ENCODE measurements at places on chromosomes 1 and 21.
A peak's percentile ranks its signal among the peaks of the same experiment; 100 is the strongest.

DNA sequence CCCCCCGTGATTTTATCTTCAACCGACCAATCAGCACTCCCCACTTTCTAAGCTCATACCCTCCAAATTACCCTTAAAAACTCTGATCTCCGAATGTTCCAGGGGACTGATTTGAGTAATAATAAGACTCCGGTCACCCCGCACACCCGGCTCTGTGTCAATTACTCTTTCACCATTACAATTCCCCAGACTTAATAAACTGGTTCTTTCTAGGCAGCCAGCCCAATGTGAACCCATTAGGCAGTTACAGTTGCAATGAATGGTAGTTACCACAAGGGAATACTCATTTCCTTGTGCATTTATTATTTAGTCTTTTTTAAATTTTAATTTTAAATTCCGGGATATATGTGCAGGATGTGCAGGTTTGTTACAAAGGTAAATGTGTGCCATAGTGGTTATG, 177.9 kb downstream of the HFM1 start:
- DNase-seq, result no peak

DNA sequence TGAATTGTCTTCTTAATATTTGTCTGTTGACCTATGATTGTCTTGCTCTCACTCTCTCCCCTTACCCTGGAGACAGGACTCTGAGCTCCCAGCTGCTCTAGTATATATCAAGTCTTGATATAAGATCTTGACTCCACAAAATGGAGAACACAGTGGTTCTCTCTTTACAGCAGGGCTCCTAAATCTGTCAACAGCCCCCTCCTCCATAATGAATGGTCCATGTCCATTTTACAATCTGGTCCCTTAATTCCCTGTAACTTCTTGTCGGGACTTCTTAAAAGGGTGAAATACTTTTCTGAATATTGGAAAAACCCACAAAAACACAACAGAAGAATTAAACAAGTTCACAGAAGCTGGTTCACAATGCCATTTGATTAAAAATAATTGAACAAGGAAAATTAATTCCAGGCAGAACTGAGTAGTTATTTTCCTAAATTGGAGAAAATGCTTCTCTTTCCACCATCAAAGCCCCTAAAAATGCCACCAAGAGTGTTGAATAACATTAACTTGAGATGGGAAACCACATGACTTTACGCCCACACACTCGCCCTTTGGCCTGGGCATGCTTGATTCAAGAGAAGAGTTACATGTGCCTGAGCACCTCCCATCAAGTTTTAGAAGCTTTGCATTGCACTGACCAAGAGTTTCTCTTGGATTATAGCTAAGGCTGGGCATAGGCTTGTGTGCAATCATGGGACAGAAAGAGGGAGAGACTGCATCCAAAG, 109.8 kb downstream of the TOMM20 start:
- DNase-seq, result no peak

- DNase-seq, result no peak
Measured at GRCh38 chr1:1206376-1206965, at the start of gene TNFRSF18. TSS of gene TNFRSF18 (minus strand) at chr1:1206592. CDS start at chr1:1206571, 21 bp downstream.

- DNase-seq, result peak; percentile 55
Measured at GRCh38 chr1:56831871-56832693, 12.9 kb upstream of the FYB2 start.

DNA sequence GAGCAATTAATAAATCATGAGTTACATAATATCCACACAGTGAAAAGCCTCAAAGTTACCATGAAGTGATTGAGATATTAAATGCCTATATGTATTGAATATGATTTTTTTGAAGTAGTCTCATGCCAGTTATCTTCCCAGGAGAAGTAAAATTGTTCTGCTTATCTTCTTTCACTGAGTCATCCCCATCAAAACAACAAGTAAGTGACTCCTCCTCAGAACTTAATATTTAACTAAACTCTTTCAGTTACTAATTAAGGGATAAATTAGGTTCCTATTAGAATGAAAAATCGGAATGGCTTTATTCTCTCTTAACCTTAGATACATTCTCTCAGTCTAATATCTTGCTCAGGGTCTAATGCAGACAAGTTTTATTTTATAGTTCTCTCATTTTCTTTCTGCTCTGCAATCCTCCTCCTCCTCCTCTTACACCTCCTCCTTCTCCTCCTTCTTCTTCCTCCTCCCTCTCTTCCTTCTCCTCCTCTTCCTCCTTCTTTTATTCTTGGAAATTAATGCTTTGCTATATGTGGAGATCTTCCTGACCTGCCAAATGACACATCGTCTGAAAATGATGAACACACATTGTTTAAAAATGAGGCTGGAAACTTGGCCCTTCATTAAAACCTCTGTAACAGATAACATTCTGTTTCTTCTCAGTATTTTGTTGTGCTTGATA, 110.9 kb downstream of the RUNX1 start:
- DNase-seq, result no peak

DNA sequence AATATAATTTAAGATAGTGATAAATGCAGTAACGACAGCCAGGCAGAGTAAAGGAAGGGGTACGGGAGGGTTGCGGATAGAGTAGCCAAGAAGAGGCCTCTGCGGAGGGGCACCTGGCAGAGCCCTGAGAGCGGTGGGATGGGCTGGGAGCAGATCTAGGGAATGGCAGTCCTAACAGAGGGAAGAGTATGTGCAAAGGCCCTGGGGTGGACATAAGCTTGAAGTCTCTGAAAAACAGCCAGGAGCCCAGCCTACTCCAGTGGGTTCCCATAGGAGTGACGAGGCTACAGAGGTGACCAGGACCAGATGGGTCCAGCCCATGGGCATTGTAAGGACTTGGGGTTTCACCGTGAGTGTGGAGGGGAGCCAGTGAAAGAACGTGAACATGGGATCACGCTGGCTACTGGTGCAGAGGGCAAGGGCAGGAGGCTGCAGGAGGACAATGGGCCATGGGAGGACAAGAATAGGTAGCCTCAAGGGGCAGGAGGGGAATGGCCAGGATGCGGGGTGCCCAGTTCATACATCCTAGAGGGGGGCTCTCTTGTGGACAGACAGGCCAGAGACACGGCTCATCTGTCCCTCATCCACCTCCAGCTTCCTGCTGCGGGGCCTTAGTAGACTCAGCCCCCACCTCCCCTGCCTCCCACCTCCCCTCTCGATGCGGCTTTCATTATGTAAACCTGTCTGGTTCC, 185.7 kb upstream of the VAMP3 start:
- DNase-seq, result no peak

DNA sequence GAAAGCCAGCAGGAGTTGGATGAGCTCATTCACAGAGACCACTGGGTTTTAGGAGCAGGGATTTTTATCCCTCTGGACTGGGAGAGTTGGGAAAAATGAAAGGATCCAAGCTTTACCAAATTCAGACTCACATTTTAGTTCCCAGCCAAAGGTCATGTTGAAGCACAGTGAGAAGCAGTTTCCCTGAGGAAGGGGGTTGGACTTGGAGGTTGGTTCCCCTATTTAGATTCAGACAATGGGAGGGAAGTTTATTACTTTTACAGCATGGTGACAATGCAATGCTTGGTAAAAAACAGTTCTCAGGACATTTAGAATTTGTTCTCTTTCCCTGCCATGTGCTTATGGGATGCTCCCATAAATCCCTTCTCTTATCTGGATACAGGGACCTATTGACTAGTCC, 57.3 kb upstream of the ZNF648 start:
- DNase-seq, result no peak

GRCh38 chr1:106080608-106081325, 975.7 kb upstream of the PRMT6 start:
- no peak for DNase-seq

GRCh38 chr1:53740621-53741105, 1.7 kb upstream of the GLIS1 start:
- DNase-seq, result no peak

GRCh38 chr1:214314178-214314843, 33.4 kb downstream of the SMYD2 start:
- no peak for DNase-seq

- no peak for DNase-seq
Measured at GRCh38 chr1:30190511-30191153, 532.8 kb downstream of the MATN1 start.

DNA sequence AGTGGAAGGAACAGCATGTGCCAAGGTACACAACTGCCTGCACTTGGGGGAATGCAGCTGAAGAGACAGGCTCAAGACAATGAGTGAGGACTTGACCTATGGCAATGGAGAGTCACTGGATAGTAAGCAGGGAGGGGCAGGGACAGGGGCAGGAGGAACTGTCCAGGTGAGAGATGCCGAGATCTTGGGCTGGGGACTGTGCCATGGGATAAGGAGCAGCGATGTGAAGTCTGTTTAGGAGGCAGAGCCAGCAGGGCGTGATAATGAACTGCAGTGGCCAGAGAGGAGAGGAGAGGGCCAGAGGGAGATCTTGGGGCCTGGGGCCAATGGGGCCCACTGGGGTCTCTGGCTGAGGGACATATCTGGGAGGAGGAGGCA, 17.8 kb upstream of the EPB41 start:
- DNase-seq, result no peak

DNA sequence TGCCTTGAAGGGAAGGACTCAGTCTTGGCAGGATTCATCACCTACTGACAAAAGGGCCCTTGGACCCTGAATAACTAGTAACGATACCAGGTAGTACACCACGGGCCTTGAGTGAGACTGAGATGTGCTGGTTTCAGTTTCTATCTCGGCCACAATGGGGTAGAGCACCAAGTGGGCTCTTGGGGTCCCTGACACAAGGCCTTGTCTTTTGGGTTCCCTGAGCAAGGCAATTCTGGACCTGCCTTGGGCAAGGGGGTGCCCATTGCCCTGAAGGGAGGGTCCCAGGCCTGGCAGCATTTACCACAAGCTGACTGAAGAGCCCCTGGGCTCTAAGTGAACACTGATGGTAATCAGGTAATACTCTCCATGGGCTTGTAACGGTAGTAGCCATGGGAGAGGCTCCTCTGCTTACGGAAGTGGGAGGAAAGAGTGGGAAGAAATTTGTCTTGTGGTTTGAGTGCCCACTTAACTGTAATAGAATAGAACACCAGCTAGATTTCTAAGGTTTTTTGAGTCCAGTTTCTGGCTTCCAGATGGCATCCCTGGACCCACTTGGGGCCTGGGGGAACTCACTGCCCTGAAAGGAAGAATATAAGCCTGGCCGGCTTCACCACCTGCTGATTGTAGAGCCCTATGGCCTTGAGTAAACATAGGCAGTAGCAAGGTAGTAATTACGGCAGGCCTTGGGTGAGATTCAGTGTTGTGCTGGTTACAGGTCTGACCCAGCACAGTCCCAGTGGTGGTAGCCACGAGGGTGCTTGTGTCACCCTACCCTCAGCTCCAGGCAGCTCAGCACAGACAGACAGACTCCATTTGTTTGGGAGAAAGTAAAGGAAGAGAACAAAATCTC, 58.5 kb downstream of the WDR4 start:
- DNase-seq, result no peak

GRCh38 chr1:58815069-58815685, 31.3 kb upstream of the JUN start:
- DNase-seq, result no peak

DNA sequence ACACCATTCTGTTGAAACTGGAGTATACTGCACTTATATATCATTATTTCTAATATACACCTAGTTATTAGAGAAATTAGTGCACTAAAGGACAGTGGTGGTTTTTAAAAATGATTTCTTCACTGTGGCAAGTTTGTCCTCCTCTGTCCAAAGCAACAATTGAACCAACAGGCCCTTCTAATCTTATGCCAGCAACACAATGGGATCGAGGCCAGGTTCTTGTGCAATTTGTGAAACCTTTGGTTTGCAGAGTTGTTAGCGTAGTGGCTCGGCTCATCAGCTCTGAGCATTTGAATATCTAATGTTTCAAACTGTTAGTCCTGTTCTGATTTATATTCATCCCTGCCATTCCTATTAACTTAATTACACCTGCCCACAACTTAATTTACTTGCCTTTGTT, 9.9 kb upstream of the LRRC39 start:
- DNase-seq, result no peak

GRCh38 chr1:66445492-66446181, 88.3 kb upstream of the SGIP1 start:
- peak; percentile 24 for DNase-seq

DNA sequence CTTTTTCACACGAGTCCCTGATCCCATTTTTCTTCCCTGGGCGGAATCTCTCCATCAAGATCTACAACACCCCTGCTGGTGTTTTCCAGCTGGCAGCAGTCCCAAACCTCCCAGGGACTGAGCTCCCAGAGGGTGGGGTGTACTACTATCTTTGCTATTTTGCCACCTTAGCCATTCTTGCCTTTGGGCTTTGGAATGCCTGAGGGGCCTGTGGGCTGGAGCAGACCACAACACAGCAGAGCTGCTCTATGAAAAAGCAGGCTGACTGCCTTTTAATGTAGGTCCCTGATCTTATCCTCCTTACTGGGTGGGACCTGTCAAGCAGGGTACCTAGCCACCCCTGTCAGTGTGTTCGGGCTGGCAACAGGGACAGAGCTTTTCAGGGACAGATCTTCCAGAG, 91.9 kb downstream of the KCNT2 start:
- no peak for DNase-seq

GRCh38 chr1:108505763-108506070, 54.2 kb upstream of the EEIG2 start:
- no peak for DNase-seq

DNA sequence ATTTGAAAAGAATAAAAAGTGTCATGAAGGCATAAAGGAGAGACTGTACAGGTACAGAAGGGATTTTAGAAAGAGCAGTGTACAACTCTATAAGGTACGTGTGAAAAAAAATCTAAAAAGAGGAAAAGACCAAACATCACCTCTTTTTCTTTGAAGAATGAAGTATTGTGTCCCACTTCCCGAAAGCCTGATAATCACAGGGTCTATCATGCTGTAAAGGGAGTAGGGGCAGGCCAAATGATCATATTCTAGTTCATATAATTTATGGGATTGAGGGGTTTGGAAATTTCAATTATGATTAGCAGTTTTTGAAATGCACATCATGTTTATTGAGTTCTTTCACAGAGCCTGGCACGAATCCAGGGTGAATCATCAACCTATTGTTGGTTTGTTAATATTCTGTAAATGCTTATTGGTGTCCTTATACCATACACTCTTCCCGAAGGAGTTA, 910 bp upstream of the RERE start:
- no peak for DNase-seq

GRCh38 chr1:205563927-205564441, 59.5 kb downstream of the CDK18 start:
- DNase-seq, result no peak

DNA sequence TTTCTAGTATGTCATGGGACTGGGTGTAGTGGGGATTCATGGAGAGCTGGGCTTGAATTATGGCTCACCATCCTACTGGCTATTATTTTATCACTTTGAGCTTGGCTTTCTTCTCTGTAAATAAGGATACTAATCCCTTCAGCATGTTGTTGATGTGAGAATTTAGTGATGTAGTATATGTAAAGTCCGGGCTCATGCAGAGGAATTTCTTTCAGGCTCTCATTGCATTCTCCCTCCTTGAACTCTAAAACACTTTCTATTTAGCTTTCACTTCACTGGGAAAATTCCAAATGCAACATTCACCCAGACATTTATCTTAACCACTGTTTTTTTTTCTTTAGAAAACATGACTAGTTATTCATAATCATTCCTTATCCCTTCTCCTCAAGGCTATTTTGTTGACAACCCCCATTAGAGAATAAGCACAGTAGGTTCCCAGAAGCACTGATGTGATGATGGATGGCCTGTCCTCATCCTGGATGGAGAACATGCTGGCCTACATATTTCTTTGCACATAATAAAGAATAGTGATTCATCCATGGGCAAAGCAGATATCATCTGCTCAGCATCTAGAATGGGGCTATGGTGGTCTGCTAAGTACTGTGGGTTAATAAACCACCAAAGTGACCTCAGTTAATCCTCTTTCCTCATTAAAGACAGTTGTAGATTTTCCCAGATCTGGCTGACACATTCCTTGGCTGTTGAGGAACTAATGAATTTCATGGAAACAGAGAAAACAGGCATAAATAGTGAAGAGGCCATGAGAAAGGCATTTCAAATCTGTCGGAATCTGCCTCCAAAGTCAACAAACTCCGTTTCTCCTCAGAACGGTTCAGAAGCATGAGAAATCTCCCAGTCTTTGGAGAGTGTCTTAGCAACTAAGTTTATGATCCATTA, 68.0 kb upstream of the CYP2J2 start:
- no peak for DNase-seq
